Heart right ventricle (tissue), 16 donors: ENCODE measurements at places on chromosomes 3 and 15. TPM values are rescaled to one million over a fixed set of nuclear protein-coding genes. Genes with fewer than 3 reads are reported as not detected.

- no peaks in the 10 kb centered on the region for H3K27me3 ChIP-seq
- H3K4me3 ChIP-seq: no peak overlapping the region
- H3K36me3 ChIP-seq: no peaks in the 10 kb centered on the region
Measured at GRCh38 chr3:153768561-153769469, 352.4 kb upstream of the ARHGEF26 start.

DNA sequence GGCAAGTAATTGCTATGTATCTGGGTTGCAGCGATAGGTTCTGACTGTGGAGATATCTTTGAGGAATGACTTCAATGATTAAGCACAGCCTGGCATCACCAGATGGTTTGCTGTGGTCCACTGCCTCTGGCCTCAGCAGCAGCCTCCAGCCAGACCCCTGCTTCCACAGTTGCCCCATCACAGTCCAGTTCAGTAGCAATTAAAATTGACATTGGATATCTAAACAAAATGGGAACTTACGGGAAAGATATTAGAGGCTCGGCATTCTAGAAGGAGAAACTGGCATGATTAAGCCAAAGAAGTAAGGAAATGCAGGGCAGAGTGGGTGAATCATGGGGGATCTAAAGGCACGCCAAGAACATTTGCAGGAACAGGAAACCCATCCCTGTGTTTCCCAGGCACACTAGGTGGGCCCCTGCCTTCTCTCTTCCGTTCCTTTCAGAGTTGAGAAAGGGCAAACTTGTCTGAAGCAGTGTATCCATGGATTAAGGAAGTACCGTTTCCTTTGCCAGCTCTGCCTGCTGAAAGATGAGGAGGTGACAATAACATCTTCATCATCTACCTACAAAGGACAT is 36.3 kb upstream of the SH3BP5 start:
- no peak for DNase-seq
- H3K27me3 ChIP-seq: no peaks in the 10 kb centered on the region
- no peak overlapping the region for H3K27ac ChIP-seq
- H3K36me3 ChIP-seq: no peaks in the 10 kb centered on the region

DNA sequence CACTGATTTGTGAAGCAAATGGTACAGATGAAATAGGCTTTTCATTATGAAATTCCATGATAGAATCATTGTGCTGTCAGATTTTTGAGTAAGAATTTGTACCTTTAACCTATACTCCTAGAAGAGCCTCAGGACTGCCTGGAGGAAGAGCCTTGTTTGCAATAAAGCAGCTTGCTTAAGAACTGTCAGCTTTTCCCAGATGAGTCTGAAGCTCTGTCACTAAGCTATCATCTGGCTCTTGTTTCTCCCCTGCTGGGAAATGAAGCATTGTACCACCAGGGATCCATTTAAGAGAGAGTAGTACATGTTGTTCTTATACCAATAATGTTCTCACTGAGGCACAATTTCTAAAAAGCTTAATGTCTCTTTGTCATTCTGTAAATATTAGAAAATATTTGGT is 85.1 kb upstream of the FLNB start:
- H3K4me3 ChIP-seq: no peak overlapping the region
- no peaks in the 10 kb centered on the region for H3K4me1 ChIP-seq
- H3K36me3 ChIP-seq: peaks cover 98% of the 10 kb centered on the region
- no peak for DNase-seq

GRCh38 chr3:29064085-29064484 is 216.8 kb upstream of the RBMS3 start:
- DNase-seq: no peak
- no peak overlapping the region for H3K4me3 ChIP-seq
- no peaks in the 10 kb centered on the region for H3K27me3 ChIP-seq
- no peaks in the 10 kb centered on the region for H3K4me1 ChIP-seq

GRCh38 chr3:66534304-66534845 is 33.6 kb upstream of the LRIG1 start:
- no peaks in the 10 kb centered on the region for H3K36me3 ChIP-seq
- no peaks in the 10 kb centered on the region for H3K27me3 ChIP-seq
- no peak overlapping the region for H3K4me3 ChIP-seq
- no peak for DNase-seq
- H3K27ac ChIP-seq: no peak overlapping the region

DNA sequence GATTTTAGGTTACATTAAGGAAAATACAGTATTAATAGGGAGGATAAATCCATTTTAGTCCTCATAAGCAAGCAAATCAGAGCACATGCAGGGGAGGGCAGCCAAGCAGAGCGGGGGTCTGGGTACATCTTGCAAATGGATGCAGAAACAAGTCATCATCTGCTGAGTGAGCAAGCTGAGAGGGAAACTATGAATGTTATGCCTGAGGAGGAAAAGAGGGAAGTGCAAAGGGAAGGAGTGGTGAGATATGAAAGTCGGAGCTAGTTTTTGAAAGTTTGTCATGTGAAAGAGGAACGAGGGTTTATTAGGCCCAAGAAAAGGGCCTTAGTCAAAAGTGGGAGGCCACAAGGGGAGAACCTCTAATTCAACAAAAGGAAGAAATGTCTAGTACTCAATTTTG is 15.4 kb downstream of the PTX3 start:
- no peaks in the 10 kb centered on the region for H3K27me3 ChIP-seq
- no peak overlapping the region for H3K27ac ChIP-seq
- DNase-seq: no peak
- H3K4me3 ChIP-seq: no peak overlapping the region

GRCh38 chr3:116930786-116931185 is 221.2 kb downstream of the TUSC7 start:
- H3K27me3 ChIP-seq: no peaks in the 10 kb centered on the region
- H3K4me1 ChIP-seq: no peaks in the 10 kb centered on the region
- no peak overlapping the region for H3K27ac ChIP-seq
- no peak overlapping the region for H3K4me3 ChIP-seq

DNA sequence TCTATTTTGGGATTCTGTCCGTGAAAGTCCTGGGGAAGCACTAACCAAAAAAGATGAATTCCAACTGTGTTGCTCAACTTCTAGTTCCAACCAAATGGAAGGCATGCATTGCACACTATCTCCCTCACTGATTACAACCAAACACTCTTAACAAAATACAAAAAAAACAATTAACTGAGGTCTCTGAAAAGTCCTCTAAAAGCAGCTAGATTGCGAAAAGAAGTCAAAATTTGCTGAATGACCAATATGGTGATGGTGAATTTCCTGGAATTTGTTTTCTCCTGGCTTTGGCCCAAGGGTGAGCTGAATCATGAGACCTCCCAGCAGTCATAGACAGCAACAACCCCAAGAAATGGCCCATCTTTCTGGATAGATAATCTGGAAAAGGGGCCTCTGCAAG is 28.3 kb downstream of the CYP19A1 start:
- no peaks in the 10 kb centered on the region for H3K36me3 ChIP-seq
- H3K4me3 ChIP-seq: no peak overlapping the region
- DNase-seq: no peak
- no peak overlapping the region for H3K27ac ChIP-seq
- H3K27me3 ChIP-seq: no peaks in the 10 kb centered on the region

GRCh38 chr15:80154336-80154735 is 1.5 kb downstream of the FAH start:
- no peaks in the 10 kb centered on the region for H3K27me3 ChIP-seq
- H3K36me3 ChIP-seq: no peaks in the 10 kb centered on the region
- no peak overlapping the region for H3K4me3 ChIP-seq
- no peak for DNase-seq
- H3K4me1 ChIP-seq: peaks cover 16% of the 10 kb centered on the region
- H3K27ac ChIP-seq: no peak overlapping the region

- H3K27ac ChIP-seq: no peak overlapping the region
- H3K4me1 ChIP-seq: peaks cover 27% of the 10 kb centered on the region
- no peak overlapping the region for H3K4me3 ChIP-seq
- no peaks in the 10 kb centered on the region for H3K27me3 ChIP-seq
Measured at GRCh38 chr3:111796566-111796965, 62.5 kb upstream of the PHLDB2 start.

DNA sequence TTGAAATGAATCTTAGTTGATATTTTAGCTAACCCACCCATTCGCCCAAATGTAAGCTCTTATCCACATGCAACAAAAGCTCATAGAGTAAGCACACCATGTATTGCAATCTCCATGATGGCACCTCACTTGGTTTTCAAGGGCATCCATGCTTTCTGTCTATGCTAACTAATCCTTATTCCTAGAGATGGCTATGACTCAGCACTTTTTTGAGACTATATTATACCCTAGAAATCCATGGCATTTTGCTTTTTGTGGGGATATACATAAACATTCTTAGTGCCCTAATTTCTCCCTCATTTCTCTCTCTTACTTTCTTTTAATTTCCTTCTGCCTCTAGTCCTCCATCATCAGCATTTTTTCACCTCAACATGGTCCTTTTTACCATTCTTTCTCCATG is 168.5 kb upstream of the STT3B start:
- no peaks in the 10 kb centered on the region for H3K4me1 ChIP-seq
- H3K4me3 ChIP-seq: no peak overlapping the region
- H3K27me3 ChIP-seq: no peaks in the 10 kb centered on the region
- H3K36me3 ChIP-seq: no peaks in the 10 kb centered on the region

DNA sequence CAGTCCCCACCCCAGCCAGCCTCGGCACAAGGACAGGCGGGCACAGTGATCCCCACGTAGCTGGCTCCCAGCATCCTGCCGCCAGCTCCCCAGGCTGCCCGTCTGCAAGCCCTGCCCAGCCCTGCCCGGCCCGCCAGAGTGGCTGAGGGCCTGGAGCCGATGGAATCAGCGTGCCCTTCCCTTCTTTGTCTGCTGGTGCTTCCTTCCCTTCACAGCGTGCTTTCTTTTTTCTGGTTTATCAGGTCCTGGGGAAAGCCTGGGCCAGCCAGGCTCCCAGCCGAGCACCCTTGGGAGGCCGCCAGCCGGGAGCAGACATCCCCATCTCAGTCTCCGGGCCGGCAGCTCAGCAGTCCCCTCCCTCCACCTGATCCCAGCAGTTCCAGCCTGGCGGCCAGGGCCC is 54.7 kb upstream of the SMAD6 start:
- DNase-seq: peak; percentile 44
- no peaks in the 10 kb centered on the region for H3K36me3 ChIP-seq
- H3K4me1 ChIP-seq: peaks cover 19% of the 10 kb centered on the region
- peak overlapping the region; percentile 74 for H3K27ac ChIP-seq
- H3K4me3 ChIP-seq: no peak overlapping the region

GRCh38 chr15:99708563-99708962 is 24.7 kb downstream of the LYSMD4 start:
- peak; percentile 73 for DNase-seq
- peaks cover 62% of the 10 kb centered on the region for H3K4me1 ChIP-seq
- no peak overlapping the region for H3K4me3 ChIP-seq
- H3K36me3 ChIP-seq: no peaks in the 10 kb centered on the region
- no peaks in the 10 kb centered on the region for H3K27me3 ChIP-seq
- H3K27ac ChIP-seq: peak overlapping the region; percentile 47

- peak overlapping the region; percentile 82 for H3K27ac ChIP-seq
- H3K4me3 ChIP-seq: no peak overlapping the region
- H3K27me3 ChIP-seq: no peaks in the 10 kb centered on the region
- no peaks in the 10 kb centered on the region for H3K36me3 ChIP-seq
Measured at GRCh38 chr3:57006179-57006657, 54.2 kb upstream of the SPATA12 start.

GRCh38 chr15:57259568-57260040 is 116.7 kb upstream of the CGNL1 start:
- no peak for DNase-seq
- H3K36me3 ChIP-seq: peaks cover 38% of the 10 kb centered on the region
- no peaks in the 10 kb centered on the region for H3K4me1 ChIP-seq
- no peaks in the 10 kb centered on the region for H3K27me3 ChIP-seq
- no peak overlapping the region for H3K4me3 ChIP-seq

GRCh38 chr3:42012935-42013690 is 51.2 kb upstream of the ULK4 start:
- H3K4me1 ChIP-seq: peaks cover 15% of the 10 kb centered on the region
- H3K36me3 ChIP-seq: no peaks in the 10 kb centered on the region
- DNase-seq: peak; percentile 83
- peak overlapping the region; percentile 82 for H3K27ac ChIP-seq
- no peaks in the 10 kb centered on the region for H3K27me3 ChIP-seq

DNA sequence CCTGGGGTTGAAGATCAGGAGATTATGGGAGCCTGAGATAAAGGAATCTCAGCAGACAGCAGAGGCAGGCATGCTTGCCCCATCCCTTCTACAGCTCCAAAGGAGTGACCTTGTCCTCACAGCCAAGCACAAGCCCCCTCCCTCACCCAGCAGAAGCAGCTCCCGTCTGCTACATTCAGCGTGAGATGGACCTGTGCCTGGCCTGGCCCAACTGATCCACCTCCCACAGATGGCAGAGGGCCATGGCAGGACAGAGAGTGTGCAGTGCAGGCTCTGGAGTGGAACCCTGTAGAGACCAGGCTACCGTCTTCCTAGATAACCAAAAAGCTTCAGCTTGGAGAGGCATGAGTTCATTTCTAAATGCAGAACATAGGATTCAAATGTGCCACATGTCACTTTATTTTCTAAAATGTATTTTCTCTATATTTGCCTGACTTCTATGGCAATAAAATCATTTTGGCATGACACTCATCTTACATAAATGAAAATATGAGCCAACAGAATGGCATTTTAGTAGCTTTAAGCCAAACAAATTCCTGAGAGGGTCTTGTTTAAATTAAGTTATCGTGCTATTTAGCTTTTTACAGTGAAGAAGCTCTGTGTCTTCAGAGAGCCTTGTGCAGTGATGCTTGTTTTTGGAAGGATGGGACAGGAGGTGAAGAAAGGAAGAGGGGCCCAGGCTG is 43.7 kb downstream of the SLC12A8 start:
- H3K27ac ChIP-seq: no peak overlapping the region
- DNase-seq: no peak
- no peak overlapping the region for H3K4me3 ChIP-seq
- H3K27me3 ChIP-seq: no peaks in the 10 kb centered on the region

GRCh38 chr3:24678021-24678420 is 183.4 kb upstream of the THRB start:
- H3K4me1 ChIP-seq: no peaks in the 10 kb centered on the region
- no peak for DNase-seq
- no peaks in the 10 kb centered on the region for H3K27me3 ChIP-seq
- no peak overlapping the region for H3K27ac ChIP-seq

DNA sequence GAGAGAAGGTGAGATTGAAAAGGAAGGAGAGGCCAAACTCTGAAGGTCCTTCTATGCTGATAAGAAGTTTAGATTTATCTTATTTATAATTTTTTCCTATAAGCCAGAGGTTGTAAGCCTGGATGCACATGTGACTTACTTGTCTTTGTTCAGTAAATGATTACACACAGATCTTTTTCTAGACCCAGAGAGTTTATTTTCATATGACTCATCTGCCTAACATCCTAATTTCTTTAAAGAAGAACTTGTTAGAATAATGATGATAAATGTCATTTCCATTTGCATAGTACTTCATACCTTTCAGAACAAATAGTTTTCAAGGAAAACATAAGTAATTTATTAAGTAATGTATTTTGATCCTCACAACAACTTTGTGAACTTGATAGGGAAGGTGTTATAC is 434.8 kb upstream of the DPH6 start:
- no peaks in the 10 kb centered on the region for H3K36me3 ChIP-seq
- no peak overlapping the region for H3K4me3 ChIP-seq
- H3K27me3 ChIP-seq: no peaks in the 10 kb centered on the region

GRCh38 chr3:39804951-39805350 is 4.5 kb upstream of the MYRIP start:
- peaks cover 23% of the 10 kb centered on the region for H3K27me3 ChIP-seq
- H3K36me3 ChIP-seq: no peaks in the 10 kb centered on the region
- H3K27ac ChIP-seq: no peak overlapping the region
- H3K4me1 ChIP-seq: peaks cover 9% of the 10 kb centered on the region

The LRRIQ4 gene
- total RNA-seq: not detected

The SPINT1 gene
- total RNA-seq: 0.96 TPM

The IL17RE gene
- 0.92 TPM for total RNA-seq

The IGDCC3 gene
- 0.15 TPM for total RNA-seq

The UBA7 gene
- 16.4 TPM for total RNA-seq

The FRG2C gene
- not detected for total RNA-seq

The NLGN1 gene
- total RNA-seq: 10.5 TPM

The SNTN gene
- total RNA-seq: not detected

The TMEM207 gene
- not detected for total RNA-seq

The BCL2A1 gene
- total RNA-seq: not detected

The APBA2 gene
- 0.21 TPM for total RNA-seq

The CHRFAM7A gene
- 0.48 TPM for total RNA-seq

The ZIC4 gene
- total RNA-seq: not detected

The IMPG2 gene
- 0.17 TPM for total RNA-seq
